ENCODE measurements at places on chromosomes 3 and 15. TPM values are rescaled to one million over a fixed set of nuclear protein-coding genes. Genes with fewer than 3 reads are reported as not detected.

RBMS3 gene
- total RNA-seq, result 2.8 TPM

TTLL13 gene
- 0.35 TPM for total RNA-seq

HAPLN3 gene
- total RNA-seq, result 1.9 TPM

NTRK3 gene
- total RNA-seq, result 1.5 TPM

CCR8 gene
- total RNA-seq, result 0.47 TPM

DNA sequence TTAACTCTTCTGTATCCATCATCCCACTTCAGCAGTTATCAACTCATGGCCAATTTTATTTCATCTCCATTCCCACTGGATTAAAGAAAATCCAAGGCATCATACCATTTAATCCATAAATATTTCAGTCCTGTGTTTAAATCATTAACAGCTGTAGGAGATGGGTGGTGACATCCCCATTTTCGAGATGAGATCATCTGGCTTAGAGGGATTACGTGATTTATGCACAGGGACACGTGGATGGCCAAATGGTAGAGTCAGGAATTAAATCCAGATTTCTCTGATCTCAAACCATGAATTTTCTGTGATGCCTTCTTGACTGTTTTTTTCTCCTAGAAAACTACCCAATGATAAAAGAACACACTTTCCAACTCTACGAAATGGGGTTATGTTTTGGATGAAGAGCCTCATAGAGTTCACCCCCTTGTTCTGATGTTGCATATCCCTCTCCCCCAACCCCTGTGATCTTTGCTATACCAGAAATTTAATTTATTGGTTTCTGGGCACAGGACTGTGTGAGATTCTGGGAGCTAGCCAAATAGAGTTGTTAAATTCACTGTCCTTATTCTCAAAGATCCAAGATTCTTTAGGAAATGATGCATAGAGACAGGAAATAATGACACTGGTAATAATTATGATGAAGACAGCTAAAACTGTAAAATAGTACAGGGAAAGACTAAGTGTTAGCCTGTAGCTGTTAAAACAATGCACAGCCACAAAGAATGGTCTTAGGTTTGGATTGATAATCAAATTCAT lies 7.4 kb downstream of the ZNF589 start:
- H3K4me3 ChIP-seq, result no peak overlapping the region
- H3K36me3 ChIP-seq, result no peaks in the 10 kb centered on the region
- no peaks in the 10 kb centered on the region for H3K27me3 ChIP-seq
- no peak overlapping the region for H3K27ac ChIP-seq
- no peak for DNase-seq

- DNase-seq, result no peak
- H3K4me1 ChIP-seq, result no peaks in the 10 kb centered on the region
- H3K27me3 ChIP-seq, result no peaks in the 10 kb centered on the region
- no peaks in the 10 kb centered on the region for H3K36me3 ChIP-seq
- no peak overlapping the region for H3K4me3 ChIP-seq
- no peak overlapping the region for H3K27ac ChIP-seq
Measured at GRCh38 chr3:171757361-171758034, 52.8 kb downstream of the PLD1 start.

GRCh38 chr3:140128217-140128616 lies 193.2 kb downstream of the CLSTN2 start:
- no peak overlapping the region for H3K4me3 ChIP-seq
- H3K4me1 ChIP-seq, result no peaks in the 10 kb centered on the region
- no peak for DNase-seq
- H3K36me3 ChIP-seq, result no peaks in the 10 kb centered on the region
- H3K27ac ChIP-seq, result no peak overlapping the region

DNA sequence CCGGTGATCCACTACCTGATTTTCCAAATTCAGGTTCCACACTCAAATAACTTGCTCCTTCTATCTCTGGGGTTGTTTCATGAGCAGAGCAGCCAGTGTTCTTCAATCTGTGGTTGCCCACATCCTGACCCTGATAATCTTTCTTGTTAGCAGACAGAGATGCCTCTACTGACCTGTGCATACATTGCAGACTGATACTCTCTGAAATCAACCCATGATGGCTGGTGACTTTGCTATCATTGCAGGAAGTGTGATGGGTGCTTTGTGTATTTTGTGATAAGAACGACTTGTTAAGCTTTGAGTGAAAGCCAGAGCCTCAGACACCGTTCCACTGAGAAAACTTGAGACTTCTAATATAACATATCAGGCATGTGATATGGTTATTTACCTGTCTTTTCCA lies 39.9 kb downstream of the GATM start:
- H3K27me3 ChIP-seq, result no peaks in the 10 kb centered on the region
- DNase-seq, result no peak
- H3K4me3 ChIP-seq, result no peak overlapping the region
- H3K36me3 ChIP-seq, result no peaks in the 10 kb centered on the region

- H3K4me3 ChIP-seq, result no peak overlapping the region
- H3K27me3 ChIP-seq, result no peaks in the 10 kb centered on the region
Measured at GRCh38 chr3:10928961-10929471, 63.5 kb upstream of the SLC6A1 start.

DNA sequence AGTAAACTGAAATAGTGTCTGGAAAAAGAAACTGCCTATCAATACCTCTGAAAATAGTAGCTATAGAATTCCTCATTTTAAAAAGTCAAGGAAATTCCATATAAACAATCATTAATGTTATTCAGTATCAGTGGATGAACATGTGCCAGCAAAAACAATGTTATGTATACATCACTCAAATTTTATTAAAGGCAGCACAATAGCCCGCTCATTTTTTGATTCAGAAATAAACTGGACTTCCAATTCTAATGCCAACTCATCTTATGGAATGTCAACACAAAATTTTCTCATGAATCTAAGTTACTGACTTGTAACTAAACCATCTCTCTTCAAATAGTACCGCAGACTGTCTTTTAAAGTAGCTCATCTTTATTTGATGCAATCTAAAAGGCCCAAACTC lies 19.0 kb downstream of the THBS1 start:
- H3K4me3 ChIP-seq, result no peak overlapping the region
- no peak for DNase-seq
- H3K4me1 ChIP-seq, result peaks cover 8% of the 10 kb centered on the region
- H3K36me3 ChIP-seq, result no peaks in the 10 kb centered on the region

Measured in colonic mucosa (tissue), 4 donors.